ENCODE measurements at places on chromosomes 6 and 20.

DNA sequence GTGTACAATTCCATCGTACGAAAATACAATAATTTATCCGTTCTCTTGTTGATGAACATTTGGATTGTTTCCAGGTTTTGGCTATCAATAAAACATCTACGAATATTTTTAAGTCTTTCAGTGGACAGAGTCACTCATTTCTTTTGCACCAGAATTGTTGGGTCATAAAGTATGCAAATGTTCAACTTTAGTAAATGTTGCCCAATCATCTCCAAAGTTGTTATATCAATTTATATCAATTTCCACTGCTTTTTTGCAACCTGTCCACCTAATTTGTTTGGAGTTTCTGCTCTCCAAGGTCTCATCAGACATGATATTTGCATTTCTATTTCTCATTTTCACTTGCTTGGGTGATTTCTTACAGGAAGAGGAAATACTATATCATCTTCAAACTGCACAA, 10.5 kb downstream of the TMEM239 start:
- no peak for DNase-seq

GRCh38 chr6:139374357-139375225, at the start of gene CITED2:
Gene CITED2 (minus strand): TSS chr6:139374648. CDS start chr6:139373944, 704 bp downstream.
- DNase-seq = peak; percentile 95

- no peak for DNase-seq
Observed at GRCh38 chr20:21559305-21559704, 45.4 kb upstream of the NKX2-2 start.

GRCh38 chr20:51955756-51956155, 153.4 kb upstream of the SALL4 start:
- DNase-seq = no peak

DNA sequence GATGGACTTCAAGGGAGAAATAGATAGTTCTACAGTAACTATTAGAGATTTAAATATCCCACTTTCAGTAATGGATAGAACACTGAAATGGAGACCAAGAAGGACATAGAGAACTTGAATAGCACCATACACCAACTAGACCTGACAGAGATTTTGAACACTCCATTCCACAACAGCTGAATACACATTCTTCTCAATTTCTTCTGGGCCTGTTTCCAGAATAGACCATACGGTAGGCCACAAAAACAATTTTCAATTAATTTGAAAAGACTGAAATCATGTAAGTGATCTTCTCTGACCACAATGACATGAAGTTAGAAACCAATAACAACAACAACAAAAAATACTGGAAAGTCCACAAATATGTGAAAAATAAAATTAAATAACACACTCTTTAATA, 979.1 kb upstream of the FLRT3 start:
- no peak for DNase-seq

- no peak for DNase-seq
Observed at GRCh38 chr6:34993213-34993612, 104.2 kb downstream of the ANKS1A start.

DNA sequence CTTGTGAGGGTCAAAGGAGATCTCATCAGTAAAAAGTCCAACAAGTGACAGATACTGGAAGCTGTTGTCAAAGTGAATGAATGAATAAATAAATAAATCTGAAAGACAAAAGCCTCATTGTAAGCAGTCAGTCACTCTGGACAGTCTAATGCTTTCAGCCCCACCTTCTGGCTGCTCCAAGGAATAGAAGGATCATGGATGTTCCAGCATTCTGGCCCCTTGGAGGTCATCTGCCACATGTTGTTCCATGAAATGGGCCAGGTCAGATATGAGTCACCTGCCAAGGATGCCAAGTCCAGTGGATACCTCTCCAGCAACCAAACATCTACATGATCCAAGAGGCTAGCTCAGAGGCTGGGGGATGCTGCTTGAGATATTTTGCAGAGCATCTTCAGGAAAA, 185.6 kb downstream of the BMP7 start:
- DNase-seq = no peak

DNA sequence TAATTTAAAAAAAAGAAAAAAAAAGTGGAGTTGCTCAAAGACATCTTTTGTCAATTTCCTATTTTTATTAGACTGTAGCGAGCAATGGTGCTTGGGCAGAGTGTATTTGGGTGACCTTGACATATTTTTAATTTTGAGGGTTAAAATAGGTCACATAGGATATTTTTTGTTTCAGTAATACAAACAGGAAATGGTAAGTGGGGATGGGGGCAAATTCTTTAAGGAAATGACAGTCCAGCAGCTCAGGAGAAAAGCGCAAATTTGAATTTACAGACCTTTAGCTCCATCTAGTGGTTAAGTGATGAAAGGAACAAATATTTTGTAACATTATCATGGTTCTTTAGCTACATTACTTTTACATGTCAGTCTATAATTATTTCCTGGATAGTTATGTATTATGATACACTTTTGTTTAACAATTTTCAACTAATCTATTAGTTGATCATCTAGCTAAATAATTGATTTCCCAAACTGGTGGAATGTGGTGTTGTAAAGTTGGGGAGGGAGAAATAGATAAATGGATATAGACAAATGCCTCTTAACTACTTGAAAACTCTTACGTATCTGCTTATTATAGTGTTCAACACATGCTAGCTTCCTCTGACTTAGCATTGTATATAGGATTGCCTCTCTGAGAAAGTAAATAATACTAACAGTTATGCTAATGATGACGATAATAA, 10.0 kb downstream of the CITED2 start:
- DNase-seq = no peak

GRCh38 chr20:14431568-14431967, 94.2 kb upstream of the FLRT3 start:
- DNase-seq = no peak

DNA sequence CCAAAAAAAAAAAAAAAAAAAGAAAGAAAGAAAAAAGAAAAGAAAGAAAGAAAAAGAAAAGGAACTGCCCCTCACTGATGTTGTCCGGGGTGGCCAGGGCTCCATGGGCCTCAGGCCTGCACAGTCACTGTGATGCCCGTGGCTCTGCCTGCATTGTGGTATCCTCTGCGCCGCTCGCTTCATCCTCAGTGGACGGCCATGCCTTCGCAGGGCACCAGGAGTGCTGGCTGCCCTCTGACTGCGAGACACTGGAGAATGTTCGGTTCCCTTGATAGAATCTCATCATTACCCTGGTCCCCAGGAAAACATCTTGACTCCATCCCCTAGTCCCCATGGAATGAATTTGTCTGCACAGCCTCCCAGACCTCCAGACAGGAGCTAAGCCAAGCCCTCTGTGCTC, 61.7 kb downstream of the TMEM242 start:
- DNase-seq = no peak

DNA sequence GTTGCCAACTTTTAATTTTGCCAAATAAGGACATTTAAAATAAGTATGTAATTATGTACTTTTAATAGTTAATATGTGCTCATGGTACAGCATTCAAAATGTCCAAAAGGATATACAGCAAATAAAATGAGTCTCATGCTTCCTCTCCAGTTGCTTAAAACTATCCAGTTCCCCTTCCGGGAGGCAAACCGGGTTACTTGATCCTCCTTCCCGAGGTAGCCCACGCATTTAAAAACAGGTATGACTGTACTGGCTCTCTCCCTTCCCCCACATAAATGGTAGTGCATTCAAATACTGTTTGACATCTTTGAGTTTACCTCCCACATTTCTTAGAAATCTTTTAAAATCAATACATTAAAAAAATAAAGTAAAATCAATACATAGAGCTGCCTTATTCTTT, 66.4 kb downstream of the PHF20 start:
- DNase-seq = no peak

GRCh38 chr6:5422321-5422915, 161.1 kb downstream of the FARS2 start:
- DNase-seq = no peak

DNA sequence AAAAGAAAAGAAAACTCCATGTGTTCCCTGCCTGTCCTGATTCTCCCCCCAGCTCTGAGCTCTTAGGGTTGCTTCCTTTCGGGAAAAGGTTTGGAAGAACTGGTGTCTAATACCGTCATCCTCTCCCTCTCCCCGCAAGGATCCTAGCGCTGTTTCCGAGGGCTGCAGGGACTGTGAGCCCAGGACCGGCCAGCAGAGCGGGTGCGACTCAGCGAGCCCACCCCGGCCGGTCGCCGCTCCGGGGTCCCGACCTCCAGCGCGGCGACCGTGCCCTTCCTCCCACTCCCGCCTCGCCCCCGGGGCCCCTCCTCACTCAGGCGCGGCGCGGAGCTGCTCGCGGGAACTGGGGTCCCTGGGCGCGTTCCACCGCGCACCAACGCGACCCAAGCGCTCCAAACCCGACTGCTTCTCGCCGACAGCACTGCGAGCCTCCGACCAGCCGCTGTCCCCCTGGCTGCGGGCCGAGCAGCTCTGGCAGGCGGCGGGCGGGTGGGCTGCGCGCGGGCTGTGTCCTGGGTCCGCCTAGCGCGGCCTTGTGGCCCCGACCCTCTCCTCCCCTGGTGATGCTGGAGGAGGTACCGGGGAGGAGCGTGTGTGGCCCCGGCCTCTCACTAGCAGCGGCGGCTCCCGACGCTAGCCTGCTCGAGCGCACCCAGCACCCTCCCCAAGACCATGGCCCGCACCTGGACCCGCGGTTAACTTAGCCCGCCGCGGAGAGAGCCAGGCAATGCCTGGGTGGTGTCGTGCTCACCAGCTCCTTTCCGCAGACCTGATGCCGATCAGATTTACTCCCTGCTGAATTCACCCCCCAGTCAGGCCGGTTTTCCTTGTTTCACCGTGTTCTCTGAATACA, at the start of gene PLA2G7:
PLA2G7 (minus strand) TSS at position 509 of the 853 bp plus-strand sequence. CDS start 12,484 bp downstream, outside the sequence.
- peak; percentile 56 for DNase-seq

- peak; percentile 59 for DNase-seq
Observed at GRCh38 chr6:40308533-40309306, 278.4 kb downstream of the LRFN2 start.

GRCh38 chr6:119034827-119035458, 43.5 kb downstream of the FAM184A start:
- no peak for DNase-seq

DNA sequence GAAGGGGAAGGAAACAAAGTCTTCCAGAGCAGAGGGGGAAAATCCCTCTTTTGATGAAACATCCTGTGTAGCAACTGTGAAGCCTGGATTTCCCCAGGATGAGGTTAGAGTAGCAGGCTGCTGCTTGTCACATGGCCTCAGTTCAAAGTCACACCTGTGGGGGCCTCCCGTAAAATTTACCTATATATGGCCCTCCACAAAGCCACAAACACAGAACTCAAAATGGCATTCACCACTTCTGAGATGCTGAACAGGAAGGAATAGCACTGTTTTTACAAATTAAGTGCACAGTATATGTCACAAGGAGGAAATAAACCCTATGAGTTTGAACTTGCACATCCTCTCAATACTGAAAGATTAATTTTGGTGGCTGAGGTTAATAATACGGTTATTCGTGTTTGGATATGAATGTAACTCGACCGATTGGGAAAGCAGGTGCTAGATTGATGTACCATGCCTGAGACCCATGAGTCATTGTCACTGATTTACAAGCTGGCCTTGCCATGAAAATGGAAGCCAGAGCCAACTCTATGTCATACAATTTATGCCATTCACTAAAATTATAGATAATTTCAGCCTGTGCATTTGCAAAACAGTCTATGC, 70.6 kb downstream of the SGK1 start:
- DNase-seq = no peak

GRCh38 chr20:37627060-37627766, 66.6 kb upstream of the CTNNBL1 start:
- DNase-seq = peak; percentile 68

- DNase-seq = no peak
Observed at GRCh38 chr6:44487002-44487401, 99.5 kb downstream of the CDC5L start.

DNA sequence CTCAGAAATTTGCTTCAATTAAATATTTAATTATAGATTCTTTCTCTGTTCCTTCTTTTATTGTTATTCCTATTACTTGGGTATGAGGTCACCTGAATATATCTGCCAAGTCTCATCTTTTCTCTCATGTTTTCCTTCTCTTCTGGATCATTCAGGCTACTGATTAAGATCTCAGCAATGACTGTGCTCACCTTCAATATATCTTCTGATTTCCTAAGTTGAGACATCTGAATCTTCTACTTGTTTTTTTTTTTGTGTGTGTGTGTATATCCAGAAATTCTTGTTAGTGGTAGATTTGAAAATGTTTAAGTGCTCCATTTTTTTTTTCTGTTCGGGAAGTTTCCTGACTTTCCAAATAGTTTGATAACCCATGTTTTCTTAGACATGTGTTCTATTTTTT, 108.0 kb downstream of the ADGRB3 start:
- DNase-seq = no peak

DNA sequence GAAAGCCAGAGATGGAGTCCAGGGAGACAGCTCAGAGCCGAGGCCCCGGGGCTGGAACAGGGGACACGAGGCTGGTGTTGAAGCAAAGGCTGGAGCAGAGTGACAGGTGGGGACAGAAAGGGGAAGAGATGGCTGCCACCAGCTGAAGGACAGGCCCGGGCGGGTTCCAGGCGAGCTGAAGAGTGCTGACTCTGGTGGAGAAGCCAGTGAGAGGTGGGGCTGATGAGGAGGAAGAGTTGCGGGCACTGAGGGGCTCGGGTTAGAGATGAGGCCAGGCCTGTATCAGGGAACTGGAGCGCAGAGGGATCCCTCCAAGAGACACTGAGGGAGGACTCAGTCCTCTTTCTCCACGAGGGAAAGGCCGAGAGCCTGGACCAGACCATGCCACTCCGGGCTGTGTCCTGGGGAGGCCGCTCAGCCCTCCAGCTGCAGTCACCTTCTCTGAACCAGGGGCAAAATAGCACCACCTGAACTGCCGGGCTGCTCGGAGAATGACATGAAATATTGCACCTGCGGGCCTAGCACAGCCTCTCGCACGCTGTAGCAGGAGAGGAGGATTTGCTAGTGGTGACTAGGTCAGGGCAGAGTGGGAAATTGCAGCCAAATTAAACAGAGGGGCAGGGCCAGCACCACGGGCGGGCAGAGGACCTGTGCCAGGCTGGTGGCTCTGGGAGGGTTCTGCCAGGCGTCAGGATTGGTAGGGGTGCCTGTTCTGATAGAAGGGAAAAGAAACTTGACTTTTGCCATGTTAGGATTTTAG, 175.9 kb downstream of the ZDHHC14 start:
- DNase-seq = no peak

GRCh38 chr20:46974669-46975434, 80.2 kb downstream of the EYA2 start:
- no peak for DNase-seq

- peak; percentile 59 for DNase-seq
Observed at GRCh38 chr6:73803562-73804241, 107.7 kb downstream of the CD109 start.

DNA sequence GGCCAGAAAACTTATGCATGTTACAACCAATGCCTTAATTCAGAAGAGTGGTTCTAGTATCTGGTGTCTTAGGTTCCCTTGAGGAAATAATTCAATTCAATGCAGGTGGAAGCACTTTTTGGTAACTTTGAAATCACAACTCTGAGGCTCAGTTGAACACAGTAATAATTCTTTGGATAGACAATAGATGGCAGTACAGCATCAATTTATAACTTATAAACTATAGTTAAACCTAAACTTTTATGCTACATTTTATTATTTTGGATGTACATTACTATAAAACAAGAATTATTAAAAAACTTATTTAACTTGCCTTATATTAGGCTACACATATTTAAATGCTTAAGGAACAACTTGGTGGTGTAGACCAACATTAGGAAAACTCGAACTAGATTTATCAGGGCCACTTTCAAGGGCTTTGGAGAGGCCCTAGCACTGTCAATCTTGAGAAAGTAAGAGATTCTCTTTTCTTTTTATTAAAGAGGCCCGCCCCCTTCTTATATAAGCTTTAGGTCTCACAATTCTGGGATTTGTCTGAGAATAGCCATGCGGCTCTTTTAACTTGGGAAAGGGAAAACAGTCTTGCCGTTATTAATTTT, 85.9 kb downstream of the CRYBG1 start:
- DNase-seq = no peak

- DNase-seq = no peak
Observed at GRCh38 chr6:106546261-106546690, 83.0 kb downstream of the RTN4IP1 start.

GRCh38 chr20:46772901-46773300, 63.5 kb downstream of the SLC2A10 start:
- no peak for DNase-seq

Data from left hindlimb (tissue), 1 donor.